ENCODE measurements at places on chromosomes 3 and 15.
A peak's percentile ranks its signal among the peaks of the same experiment; 100 is the strongest.

DNA sequence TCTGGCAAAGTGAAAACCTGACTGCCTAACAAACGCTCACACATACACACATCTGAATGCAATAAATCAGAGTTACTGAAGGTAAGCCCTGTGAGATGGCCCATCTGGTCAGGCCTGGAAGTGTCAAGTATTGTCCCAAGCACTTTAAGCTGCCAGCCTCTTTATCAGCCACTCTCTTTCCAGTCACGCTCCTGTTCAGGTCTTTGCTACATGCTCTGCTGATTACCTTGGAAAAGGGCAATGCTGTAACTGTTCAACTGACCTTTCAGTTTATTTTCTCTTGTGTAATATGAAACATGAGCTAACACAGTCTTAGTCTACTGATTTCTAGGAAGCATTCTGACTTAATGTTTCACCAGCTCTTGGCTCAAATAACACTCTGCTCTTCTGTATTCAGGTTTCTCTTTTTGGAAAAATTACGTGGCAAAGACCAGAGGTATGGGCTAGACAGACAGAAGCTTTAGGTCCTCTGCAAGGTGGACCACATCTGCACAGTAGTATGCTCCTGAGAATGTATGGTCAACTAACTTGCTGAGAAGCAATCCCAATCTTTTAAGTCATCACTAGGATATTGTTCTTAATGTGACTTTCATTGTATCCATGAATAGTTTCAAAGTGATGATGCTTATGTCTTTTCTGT is 44.5 kb downstream of the GBE1 start:
- no peak for DNase-seq

DNA sequence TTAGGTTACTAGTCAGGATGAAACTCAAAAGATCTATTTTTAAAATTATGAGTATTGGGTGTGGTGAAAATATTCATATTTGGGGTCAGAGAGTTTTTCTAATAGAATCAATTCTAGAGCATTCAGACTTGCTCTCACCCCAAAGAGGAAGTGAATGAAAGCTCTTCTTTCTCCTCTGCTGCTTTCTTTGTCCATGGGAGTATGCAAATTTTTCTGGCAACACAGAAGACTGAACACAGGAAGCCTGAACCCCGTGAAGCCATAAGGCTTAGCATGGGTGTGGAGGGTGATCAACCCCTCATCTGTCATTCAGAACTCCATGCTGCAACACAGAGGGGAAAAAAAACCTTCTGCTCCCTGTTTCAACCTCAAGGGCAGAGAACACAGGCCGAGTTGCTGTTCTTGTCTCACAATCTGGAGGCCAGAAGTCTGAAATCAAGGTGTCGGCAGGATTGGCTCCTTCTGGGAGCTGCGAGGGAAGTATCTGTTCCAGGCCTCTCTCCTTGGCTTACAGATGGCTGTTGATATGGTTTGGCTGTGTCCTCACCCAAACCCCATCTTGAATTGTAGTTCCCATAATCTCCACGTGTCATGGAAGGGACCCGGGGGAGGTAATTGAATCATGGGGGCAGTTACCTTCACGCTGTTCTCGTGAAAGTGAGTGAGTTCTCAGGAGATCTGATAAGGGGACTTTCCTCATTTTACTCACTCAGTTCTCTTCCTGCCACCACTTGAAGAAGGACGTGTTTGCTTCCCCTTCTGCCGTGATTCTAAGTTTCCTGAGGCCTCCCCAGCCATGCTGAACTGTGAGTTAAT is 33.7 kb upstream of the CD47 start:
- no peak for DNase-seq

DNA sequence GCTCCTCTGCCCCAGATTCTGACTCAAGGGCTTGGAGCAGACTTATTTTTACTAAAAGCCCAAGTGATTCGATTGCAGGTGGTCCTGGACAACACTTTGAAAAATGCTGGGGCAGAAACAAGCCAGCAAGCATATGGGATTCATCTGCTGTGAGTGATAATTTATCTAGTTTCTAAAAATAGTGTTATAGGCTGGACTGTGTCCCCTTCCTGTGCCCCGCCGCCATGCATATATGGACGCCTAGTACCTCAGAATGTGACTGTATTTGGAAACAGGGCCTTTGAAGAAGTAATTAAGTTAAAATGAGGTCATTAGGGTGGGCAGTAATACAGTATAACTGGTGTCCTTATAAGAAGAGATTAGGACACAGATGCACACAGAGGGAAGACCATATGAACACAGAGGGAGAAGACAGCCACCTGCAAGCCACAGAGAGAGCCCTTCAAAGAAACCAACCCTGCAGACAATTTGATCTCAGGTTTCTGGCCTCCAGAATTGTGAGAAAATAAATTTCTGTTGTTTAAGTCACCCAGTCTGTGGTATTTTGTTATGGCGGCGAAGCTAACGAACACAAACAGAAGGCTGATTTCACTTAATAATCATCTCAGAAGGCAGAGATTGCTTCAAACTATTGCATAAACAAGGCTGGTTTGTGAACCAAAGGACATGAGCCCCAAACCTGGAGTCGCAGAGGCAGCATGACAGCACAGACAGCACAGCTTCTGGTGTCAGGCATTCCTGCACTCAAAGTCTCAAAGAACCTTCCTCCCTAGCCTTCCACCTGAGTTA is 59.1 kb downstream of the CCNL1 start:
- no peak for DNase-seq

DNA sequence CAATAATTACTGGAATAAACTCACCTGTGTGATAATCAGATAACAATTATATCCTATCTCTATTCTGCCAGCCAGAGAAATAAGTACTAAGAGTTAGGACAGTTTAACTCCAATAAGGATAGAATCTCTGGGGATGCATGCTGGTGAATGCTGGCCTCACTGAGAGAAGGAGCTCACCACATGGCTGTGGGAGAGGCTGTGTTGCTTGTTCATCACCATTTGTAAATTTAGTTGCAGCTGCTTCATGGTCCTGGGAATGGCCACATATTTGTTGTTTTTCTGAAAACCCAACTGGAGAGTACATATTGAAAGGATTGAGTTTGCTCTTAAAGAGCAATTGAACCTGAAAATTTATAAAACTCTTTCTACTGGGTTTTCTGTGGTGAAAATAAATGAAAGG is 207.3 kb downstream of the NECTIN3 start:
- no peak for DNase-seq

GRCh38 chr15:80495401-80495942 is 91.3 kb downstream of the ARNT2 start:
- DNase-seq, result no peak

GRCh38 chr3:37779289-37780152 is 82.2 kb upstream of the CTDSPL start:
- no peak for DNase-seq

GRCh38 chr15:47388299-47388698 is 329.0 kb upstream of the SEMA6D start:
- no peak for DNase-seq

DNA sequence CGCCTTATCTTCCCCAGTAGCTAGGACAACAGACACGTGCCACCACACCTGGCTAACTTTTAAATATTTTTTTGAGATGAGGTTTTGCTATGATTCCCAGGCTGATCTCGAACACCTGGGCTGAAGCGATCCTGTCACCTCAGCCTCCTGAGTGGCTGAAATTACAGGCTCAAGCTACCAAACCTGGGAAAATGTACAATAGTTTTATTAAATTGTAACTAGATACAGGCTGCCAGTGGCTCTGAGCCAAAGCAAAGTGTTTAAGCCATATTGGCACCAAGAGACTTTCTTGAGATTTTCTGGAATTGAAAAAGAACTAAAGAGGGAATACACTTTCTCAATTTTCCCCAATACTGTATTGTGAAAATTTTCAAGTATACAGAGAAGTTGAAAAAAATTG is 204.3 kb downstream of the SUCLG2 start:
- DNase-seq, result no peak

GRCh38 chr3:176906046-176906905 is 291.0 kb downstream of the TBL1XR1 start:
- DNase-seq, result peak; percentile 72

GRCh38 chr15:32098033-32098432 is 67.7 kb downstream of the CHRNA7 start:
- DNase-seq, result no peak

DNA sequence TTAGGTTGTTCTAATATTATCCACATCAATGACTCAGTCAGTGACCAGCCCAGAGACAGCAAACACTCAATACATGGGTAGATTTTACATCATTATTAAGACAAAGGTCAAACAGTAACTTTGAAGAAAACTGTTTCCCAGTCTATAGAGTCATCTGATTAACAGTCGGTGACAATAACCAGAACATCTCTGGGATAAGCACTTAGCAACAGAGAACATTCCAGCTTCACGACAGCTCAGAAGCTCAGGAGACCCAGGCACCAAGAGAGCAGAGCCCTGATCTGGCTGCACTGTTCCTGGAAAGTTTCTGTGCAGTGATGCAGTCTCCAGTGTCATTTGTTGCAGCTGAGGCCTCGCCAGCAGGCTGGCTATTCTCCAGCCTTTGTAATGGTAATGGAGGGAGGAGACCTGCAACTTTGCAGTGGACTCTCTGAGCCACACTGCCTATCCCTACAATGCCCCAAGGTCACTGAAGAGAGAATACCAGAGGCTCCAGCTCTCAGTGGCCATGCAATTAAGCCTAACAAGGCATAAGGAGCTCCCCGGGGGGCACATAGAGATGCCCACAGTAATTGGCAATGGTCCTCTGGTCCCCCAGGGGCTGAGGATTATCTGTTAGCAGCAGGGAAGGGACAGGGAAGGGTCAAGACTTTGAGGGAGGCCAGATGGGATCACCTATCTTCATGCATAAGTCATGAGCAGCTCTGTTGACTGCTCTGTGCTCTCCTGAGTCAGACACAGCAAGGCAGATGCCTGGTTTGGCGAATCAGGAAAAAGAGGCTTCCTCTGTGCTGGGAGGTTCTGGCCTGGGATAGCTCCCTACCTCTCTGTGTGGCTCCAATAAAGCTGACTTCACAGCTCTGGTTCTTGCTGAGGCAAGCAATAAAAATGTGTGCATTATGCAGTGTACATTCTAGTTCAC is 163.6 kb downstream of the CTNNB1 start:
- DNase-seq, result no peak

DNA sequence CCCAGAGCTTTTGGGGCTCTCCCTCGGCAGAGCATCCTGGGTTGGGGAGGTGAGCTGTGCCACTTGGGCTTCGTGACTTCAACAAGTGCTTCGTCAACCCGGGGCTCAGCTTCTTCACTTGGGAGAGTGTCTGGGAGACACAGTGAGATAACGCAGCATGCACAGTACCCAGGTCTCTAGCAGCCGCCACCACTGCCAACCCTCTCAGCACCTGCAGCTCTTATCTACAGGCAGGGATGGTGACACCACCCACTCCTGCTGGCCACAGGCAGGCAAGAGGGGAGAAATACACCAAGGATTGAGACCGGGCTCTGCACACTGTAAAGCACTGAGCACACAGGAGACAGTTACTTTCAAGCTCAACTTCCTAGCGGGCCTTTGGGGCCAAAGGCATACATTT is 11.6 kb downstream of the TKT start:
- DNase-seq, result no peak

- no peak for DNase-seq
These were observed 2.3 kb downstream of the XYLB start for GRCh38 chr3:38348903-38349302.

- DNase-seq, result no peak
These were observed 1.6 kb upstream of the SEMA3B start for GRCh38 chr3:50267280-50267913.

DNA sequence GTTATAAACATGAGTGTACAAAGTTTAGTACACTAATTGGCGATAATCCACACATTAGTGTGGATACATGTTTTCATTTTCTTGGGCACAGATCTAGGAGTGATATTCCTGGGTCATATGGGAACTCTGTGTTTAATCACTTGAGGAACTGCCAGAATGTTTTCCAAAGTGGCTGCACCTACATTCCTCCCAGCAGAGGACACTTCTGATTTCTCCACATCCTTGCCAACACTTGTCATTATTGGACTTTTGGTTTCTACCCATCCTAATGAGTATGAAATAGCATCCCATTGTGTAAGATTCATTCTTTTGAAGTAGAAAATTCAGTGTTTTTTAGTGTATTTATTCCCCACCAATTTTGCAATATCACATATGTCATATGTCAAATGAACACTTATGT is 53.6 kb downstream of the CFAP92 start:
- no peak for DNase-seq

DNA sequence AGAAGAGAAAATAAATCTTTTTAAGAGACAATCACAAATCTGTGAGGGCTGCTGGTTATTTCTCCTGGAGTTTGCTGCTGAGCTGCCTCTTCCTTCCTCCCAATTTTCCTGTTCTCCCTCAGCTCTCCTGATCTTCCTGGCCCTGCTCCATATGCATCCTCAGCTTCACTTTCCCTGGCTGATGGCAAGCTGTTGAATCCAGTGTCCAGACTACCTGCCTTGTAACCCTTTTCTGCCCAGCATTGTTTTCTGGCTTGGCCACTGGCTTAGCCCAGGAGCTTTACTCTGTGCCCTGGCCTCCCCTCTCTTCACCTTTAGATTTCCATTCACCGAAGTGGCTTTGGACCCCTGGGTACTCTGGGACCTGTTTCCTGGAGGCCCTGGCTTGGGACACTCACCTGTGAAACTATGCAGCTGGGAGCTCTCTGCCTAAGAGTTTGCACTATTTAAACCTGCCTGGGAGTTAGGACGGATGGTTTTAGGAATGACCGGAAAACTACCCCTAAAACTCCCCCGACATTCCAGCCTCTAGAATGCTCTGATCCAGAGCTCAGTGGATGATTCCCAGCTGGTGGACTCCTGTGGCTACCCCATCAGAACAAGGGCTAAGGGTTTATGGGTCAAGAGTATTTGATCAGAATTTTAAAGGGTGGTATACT is 90.0 kb downstream of the RBPMS2 start:
- no peak for DNase-seq

GRCh38 chr3:12841970-12842328 is 584 bp upstream of the RPL32 start:
- no peak for DNase-seq

GRCh38 chr3:197168063-197168462 is 130.3 kb downstream of the DLG1 start:
- no peak for DNase-seq

- no peak for DNase-seq
These were observed 65.2 kb upstream of the MNS1 start for GRCh38 chr15:56530157-56530556.

- no peak for DNase-seq
These were observed 182.4 kb upstream of the DPH6 start for GRCh38 chr15:35728219-35728940.

DNA sequence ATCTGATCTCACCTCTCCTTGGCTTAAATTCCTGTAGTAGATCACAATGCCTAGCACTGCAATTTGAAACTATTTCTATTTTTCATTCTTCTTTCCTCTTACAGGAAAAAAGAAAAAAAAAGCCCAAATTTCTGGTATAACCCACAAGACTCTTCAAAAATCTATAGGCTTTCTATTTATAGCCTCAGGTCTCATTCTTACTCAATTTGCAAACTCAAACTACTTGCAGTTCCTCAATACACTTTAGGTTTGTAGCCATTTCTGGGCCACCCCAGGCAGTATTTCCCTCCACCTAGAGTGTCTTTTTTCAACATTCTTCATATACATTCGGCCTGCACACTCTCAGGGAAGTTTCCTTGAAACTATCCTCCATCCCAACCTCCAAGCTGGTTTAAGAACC is 169.0 kb downstream of the TBC1D5 start:
- DNase-seq, result no peak

- DNase-seq, result no peak
These were observed 321.7 kb upstream of the FRG2C start for GRCh38 chr3:75342425-75342824.

- DNase-seq, result no peak
These were observed 16.1 kb upstream of the GYG1 start for GRCh38 chr3:148975248-148975647.

Measured in fibroblast of skin of left biceps (primary cell).